Urinary bladder (tissue), 4 donors: ENCODE measurements at places on chromosomes 6 and 20. TPM values are rescaled to one million over a fixed set of nuclear protein-coding genes. Genes with fewer than 3 reads are reported as not detected.

Gene TRIM31
- polyA plus RNA-seq, result 9.6 TPM

Gene VARS1
- polyA plus RNA-seq, result 34.4 TPM

Gene VGLL2
- not detected for polyA plus RNA-seq

Gene SLC22A3
- polyA plus RNA-seq, result 9.1 TPM

Gene SMPDL3A
- polyA plus RNA-seq, result 13.7 TPM

Gene MYLK4
- 0.42 TPM for polyA plus RNA-seq

Gene TMEM200A
- 9.5 TPM for polyA plus RNA-seq

Gene EBF4
- polyA plus RNA-seq, result 28.9 TPM

Gene C6orf58
- not detected for polyA plus RNA-seq

Gene DUSP15
- 4.0 TPM for polyA plus RNA-seq

Gene ADGRF1
- 5.3 TPM for polyA plus RNA-seq

Gene SIRPA
- polyA plus RNA-seq, result 27.8 TPM

Gene KIAA1755
- 6.1 TPM for polyA plus RNA-seq

Gene TPX2
- 0.84 TPM for polyA plus RNA-seq

Gene MMP24
- polyA plus RNA-seq, result 0.67 TPM

Gene HLA-DMA
- polyA plus RNA-seq, result 30.4 TPM

- DNase-seq, result no peak
Measured at GRCh38 chr20:25032478-25033264, 25.3 kb downstream of the ACSS1 start.

GRCh38 chr20:49858076-49858585, 45.5 kb downstream of the SLC9A8 start:
- DNase-seq, result no peak

DNA sequence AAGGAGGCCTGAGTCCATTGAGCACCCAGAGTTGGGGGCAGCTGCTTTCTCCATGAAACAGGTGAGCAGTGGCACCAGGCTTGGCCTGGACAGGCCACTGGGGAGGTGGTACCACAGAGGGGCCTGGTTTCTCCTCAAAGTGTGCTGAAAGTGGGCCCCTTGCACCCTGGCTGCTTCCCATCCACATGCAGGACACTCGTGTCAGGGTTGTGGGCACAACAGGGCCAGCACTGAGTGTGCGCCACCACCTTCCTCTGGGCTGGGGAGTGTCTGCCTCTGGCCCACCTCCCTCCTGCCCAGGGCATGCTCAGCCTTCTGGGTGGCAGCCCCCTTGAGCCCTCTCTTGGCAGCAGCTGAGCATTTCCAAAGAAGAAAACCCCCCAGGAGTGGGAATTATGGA, 5.2 kb upstream of the SLC22A1 start:
- no peak for DNase-seq

DNA sequence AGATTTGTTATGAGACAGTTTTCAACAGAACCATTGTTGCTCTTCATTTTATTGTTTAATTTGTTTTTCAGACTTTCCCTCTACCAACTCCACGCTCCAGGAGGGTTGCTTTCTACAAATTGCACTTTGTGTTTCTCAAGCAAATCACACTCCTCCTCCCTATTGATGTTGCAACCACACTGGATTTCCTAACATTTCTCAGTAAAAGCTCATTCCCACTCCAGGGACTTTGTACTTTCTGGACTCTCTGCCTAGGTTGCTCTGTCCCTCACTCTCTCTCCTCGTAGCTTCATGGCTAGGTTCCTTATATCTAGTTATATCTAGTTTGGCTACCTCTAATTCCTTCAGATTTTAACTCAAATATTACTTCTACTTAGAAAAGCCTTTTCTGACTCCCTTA, 20.3 kb downstream of the PGK2 start:
- DNase-seq, result no peak

GRCh38 chr20:63843778-63844177, 12.7 kb upstream of the ZBTB46 start:
- DNase-seq, result no peak

- no peak for DNase-seq
Measured at GRCh38 chr6:96522465-96523009, 931 bp downstream of the UFL1 start.

GRCh38 chr6:40315060-40315459, 272.1 kb downstream of the LRFN2 start:
- no peak for DNase-seq

GRCh38 chr6:143090314-143091044, 29.8 kb downstream of the AIG1 start:
- DNase-seq, result no peak

DNA sequence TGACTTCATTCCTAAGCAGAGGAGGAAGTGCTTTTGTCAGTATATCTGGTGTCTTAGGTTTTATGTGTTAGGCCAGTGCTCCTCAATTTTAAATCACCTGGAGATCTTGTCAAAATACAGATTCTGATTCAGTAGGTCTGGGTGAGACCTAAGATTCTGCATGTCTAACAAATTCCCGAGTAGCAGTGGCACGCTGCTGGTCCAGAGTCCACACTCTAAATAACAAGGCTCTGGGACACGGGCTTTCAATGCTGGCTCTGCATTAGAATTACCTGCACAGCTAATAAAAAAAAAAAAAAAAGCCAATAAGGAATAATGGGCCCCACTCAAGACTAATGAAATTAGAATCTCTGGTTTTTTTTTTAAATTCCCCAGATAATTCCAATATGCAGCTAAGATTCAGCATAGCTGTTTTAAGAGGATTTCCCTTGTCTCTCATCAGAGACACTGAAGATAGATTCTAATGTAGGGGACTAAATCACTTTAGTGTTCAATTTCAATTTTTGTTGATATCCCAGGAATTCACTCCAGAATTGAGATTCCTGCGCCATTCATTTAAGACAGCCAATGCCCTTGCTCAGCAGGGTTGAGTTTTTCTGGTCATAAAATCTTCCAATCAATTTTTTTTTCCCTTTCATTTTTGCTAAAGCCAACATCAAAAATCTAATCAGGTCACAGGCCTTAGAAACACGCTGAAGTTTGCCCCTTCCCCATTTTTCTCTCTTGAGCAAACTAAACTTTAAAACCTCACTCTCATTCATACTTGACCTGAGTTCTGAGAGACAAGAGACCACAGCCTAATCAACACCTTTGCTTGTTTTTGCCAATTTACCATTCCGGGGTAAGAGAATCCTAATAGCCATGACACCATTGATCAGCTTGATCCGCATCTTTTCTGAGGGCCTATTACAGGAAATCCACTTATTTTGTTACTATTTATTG, 2.4 kb downstream of the TDP2 start:
- DNase-seq, result no peak

DNA sequence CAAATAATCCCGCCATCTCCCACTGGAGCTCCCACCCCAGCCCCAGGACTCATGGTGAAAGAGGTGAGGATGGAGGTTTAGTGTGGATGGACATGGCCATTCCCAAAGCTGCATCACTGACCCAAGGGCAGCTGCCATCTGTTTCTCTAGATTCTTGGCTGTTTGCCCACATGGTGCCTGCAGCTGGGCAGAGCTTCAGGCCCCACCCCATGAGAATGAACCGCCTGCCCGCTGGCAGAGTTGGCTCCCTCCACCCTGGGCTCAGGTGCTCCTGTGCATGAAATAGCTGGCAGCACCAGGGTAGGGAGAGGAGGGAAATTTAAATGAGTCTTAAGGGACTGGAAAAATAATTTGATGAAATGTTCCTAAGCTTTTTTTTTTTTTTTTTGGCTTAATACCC, 17.4 kb downstream of the SCML4 start:
- DNase-seq, result no peak

GRCh38 chr6:21556511-21556910, 37.0 kb upstream of the SOX4 start:
- DNase-seq, result no peak

DNA sequence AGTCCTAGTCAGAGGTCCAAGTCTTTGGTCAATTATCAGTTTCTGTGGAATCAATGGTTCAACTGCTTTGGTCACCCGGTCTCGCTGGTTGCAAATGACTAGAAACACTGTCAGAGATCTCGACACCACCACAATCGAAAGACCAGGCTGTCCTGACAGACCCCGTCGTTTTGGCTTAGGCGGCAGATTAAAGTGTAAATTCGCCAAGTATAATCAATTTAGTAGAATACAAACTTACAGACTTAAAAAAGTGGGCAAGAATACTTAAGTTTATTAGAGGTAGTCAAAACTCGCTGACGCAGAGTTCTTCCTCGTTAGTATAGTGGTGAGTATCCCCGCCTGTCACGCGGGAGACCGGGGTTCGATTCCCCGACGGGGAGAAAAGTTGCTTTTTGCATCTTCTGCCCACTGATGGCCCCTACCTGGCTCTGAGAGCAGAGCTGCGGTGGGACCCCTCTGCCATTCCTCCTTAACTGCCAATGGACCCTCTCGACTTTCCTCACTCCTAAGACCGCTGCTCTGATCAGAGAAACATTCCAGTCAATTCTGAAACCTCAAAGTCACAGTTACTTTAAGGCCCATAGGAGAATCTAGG, 30.6 kb upstream of the ZNF184 start:
- peak; percentile 68 for DNase-seq
